Fibroblast of skin of back (primary cell): ENCODE measurements at places on chromosomes 12 and 14.

DNA sequence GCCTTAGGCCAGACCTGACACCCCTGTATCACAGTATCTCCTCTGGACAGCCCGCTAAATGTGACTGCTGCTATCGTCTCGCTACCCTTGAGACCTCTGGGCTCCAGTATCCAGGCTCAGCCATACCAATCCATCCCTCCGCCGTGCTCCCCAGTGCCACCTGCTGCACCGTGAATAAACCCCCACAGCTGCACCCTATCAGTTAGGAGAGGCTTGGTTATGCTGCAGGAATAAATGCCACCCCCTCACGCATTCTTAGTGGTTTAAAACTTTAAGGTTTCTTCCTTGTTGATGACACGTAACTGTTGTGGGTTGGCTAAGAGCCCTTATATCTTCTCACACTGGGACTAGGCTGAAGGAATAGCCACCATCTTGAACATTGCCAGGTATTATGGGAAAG lies 12.1 kb downstream of the CCDC63 start:
- no peak for DNase-seq

DNA sequence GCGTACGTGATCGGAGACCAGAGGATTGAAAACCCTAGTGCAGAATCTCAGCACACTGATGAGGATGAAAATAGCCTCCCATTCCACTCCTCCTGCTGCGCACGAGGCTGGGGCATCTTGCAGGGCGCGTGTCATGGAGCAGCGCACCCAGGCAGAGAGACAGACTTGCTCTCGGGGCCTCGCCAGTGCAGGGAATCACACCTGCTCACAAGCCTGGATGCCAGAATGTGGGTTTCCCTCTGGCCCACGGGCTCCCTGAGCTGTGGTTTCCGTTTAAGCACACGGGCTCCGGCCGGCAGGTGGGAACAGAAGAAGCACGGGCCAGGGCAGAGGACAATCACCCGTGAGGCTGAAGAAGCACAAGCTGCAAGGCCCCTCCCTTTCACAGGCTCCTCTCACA lies 2.0 kb downstream of the FGF6 start:
- no peak for DNase-seq

GRCh38 chr12:14849661-14850060 lies 6.3 kb upstream of the ART4 start:
- DNase-seq = no peak

- DNase-seq = peak; percentile 77
These were observed at the start of gene POLE2 for GRCh38 chr14:49687942-49688700. TSS of gene POLE2 (minus strand) at chr14:49688214. CDS start at chr14:49688203, 11 bp downstream.

- no peak for DNase-seq
These were observed 613.2 kb upstream of the SEL1L start for GRCh38 chr14:82146846-82147245.

GRCh38 chr12:54287261-54288157 lies 7.0 kb downstream of the HNRNPA1 start:
- no peak for DNase-seq

DNA sequence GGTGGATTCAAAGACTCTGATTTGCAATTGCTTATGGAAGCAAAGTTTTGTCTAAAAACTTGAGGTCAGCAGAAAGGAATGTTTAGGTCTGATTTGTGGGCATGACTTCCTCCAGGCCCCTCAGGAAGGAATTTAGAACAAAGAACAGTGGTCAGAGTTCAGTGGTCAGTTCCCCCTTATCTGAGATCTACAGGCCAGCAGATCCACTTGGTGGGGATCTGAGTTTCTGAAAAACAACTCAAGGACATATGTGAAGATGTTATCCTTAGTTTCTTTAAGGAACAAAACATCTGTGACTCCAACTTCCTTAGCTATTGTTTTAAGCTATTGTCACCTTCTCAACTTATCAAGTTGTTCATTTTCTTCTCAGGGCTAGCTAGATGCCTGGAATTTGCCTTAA lies 28.0 kb upstream of the NAA30 start:
- no peak for DNase-seq
